Spleen (tissue), 13 donors: ENCODE measurements at places on chromosomes 3 and 15. TPM values are rescaled to one million over a fixed set of nuclear protein-coding genes. Genes with fewer than 3 reads are reported as not detected.
A peak's percentile ranks its signal among the peaks of the same experiment; 100 is the strongest.

DNA sequence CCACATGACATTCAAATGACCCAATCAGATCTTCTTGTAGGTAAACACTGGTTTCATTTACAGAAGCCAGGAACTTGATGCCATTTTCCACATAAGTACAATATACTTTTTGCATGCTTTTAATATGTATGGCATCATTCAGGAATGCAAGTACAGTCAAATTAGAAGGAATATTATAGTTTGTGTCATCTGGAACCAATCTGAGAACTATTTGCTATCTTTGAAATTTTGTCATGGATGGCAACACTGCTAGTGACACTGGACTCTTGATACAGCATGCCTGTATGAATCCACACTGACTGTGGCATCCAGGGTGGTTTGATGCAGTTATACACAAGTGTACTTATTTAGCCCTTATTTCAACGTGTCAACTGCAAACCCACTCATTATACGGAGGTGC is 141.6 kb downstream of the EBLN2 start:
- DNase-seq, result no peak

GRCh38 chr3:170448584-170448983 is 29.9 kb downstream of the CLDN11 start:
- DNase-seq, result no peak

- DNase-seq, result no peak
Observed at GRCh38 chr3:103077910-103078309, 643.1 kb downstream of the ZPLD1 start.

DNA sequence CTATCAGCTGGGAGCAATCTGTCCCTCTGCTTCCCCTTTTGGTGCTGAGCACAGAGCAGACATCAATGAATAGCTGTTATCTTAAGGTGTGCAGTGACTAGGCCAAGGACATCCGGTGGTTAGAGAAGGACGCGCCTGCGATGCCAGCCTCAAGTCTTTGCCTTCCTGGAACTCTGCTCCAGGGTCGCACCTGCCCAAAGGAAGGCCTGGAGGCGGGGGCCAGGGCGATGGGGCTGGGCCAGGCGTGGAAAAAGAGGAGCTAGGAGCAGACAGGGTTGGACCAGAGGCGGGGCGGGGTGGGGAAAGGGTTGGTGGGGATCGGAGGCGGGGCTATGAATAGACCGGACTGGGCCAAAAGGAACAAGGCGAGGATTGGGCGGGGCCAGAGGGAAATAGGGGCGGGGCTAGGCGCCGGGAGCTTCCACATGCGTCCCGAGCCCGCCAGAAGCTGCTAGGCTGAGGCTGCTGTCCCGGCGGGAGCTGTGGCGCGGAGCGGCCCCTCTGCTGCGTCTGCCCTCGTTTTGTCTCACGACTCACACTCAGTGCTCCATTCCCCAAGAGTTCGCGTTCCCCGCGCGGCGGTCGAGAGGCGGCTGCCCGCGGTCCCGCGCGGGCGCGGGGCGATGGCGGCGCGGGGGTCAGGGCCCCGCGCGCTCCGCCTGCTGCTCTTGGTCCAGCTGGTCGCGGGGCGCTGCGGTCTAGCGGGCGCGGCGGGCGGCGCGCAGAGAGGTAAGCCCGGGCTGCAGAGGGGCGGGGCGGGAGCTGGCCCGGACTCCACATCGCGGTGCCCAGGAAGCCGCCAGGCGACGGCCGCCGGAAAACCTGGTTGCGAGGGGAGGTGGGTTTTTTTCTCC is at the start of gene CHRNA5:
Gene CHRNA5, plus strand, starts transcription at position 424 of the 854 bp plus-strand sequence. Its CDS starts 200 bp downstream, at position 624.
- DNase-seq, result peak; percentile 93

DNA sequence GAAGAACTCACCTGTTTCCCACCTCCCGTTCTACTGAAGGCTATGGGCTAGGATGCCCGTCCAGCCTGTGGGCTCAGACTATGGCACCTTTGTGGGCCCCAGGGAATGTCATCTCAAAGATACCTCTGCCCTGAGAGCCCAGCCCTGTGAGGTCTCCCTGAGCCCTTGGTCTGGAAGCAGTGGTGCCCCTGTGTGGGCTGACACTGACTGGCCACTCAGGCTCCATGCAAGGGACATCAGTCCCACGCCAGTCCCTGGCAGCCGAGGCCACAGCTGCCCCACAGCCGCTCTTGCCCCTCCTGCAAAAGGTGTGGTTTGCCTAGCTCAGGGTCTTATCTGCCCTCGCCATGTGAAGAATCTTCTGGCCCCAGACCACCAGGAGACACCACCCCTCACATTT is 106.9 kb downstream of the KLF13 start:
- DNase-seq, result no peak

DNA sequence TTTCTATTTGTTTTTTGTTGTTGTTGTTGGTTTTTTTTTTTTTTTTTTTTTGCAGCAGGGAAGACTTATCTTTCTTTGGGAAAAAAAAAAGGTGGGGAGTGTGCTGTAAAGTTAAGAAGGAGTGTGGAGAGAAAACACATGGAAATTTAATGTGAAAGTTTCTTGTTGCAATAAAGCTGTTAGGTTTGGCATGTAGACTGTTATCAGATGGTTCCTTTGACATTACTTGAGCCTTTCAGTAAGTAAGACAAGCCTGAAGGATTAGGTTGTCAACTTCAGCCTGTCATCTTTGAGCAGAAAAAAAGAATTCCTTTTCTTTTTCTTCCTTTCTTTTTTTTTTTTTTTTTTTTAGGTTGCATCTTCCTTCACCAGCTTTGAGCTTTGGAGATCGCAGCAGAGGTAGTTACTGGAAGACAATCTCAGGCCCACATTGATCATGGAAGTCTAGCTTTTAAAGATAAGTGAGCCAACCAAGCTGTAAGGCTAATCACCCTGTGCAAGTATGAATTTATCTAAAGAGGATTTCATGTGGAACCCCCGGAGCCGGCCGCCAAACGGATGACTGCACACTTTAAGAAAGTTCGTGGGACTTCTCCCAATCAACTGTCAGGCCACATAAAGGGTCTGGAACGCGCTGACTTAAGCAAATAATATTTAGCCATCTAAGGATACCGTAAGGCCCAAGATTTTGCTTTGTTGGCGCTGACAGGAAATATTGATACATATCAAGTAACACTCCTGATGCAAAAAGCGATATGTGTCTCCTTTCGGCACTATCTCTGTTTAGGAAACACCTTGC is 1040.1 kb upstream of the NR2F2 start:
- DNase-seq, result no peak

DNA sequence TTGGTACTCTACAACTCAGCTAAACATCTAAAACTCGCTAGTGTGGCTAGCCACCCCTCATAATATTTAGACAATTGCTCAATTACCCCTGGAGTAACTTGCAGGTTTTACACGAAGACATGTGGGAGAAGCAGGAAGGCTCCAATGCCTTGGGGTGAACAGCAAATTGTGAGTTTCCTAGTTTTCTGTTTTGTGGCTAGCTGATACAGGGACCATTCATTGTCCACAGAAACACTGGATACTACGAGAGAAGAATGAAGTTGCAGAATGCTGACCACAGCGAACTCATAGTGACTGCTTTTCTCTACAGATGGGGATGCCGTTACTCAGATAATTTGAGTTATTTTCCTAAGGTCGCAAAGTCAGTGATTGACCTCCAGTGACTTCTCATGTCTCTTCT is 212.9 kb downstream of the P3H2 start:
- no peak for DNase-seq

GRCh38 chr15:71097890-71098289 is 17.4 kb upstream of the THSD4 start:
- no peak for DNase-seq

DNA sequence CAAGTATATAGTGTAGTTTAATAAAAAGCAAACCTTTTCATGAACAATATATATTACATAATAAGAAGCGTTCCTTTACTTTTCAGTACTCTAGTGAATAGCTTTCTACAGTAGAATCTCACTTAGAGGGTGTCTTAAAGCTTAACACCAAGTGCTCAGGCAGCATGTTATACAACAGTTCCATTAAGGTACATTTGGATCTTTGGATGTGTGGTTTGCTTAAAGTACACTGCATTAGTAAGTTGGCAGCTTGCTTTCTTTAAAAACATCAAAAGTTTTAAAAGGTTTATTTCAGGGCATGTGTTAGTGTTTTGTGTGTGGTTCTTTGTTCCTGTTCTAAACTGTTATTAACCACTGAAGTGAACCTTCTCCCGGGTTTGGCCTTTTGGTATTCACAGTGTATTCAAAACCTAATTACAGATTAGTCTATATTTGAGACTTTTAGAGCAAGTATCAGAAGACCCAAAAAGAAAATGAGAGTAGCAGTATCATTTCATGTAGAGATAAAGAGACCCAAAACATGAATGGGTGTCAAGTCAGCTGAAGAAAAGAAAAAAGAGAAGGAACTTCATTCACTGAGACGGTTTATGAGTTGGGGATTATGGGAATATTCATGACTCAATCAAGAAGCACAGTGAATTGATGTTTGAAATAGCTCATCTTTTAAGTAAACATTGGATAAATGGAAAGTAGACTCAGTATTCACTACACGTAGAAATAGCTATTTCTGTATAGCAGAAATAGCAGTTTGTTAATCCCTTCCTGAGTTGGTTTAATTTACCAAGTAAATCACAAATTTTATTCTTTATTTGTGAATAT is 93.9 kb downstream of the OPA1 start:
- no peak for DNase-seq

DNA sequence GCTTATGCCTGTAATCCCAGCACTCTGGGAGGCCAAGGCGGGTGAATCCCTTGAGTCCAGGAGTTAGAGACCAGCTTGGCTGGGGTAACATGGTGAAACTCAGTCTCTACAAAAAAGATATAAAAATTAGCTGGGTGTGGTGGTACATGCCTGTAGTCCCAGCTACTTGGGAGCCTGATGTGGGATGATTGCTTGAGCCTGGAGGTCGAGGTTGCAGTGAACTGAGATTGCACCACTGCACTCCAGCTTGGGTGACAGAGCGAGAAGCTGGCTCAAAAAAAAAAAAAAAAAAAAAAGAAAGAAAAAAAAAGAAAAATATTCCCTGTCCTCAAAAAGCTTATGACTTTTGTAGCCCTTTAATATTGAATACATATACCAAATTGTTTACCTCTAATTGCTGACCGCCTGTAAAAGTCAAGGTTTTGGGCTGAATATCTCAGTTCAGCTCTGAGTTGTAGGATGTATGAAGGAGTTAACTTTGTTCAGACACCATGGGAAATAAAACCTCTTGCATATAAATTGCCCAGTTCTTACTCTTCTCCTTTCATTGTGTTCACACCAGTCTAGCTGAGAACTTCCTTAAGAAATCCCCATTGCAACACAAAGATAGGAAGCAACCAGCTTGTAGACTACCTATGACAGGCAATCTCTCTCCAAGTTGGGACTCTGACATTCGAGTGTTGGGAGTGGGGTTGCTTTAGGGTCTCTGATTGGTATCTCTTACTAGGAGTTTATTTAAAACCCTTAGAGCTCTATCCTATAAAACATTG is 97.6 kb upstream of the RASGRP1 start:
- no peak for DNase-seq

GRCh38 chr3:39900462-39901002 is 91.1 kb downstream of the MYRIP start:
- no peak for DNase-seq

DNA sequence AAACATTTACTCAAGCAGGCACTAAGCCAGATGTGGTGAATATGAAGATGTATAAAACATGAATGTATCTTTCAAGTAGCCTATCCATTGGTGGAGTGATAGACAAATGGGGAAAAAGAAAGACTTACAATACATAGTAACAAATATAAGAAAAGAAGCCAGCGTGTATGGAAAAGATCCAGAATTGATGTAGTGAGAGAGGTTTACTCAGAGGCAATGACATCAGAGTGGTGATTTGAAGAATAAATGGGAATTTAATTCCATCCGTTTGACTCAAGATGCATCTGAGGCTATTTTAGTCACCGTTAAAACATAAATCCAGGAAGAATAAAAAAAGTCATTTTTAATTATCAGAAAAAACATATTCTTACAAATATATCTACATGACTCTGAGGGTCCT is 162.6 kb downstream of the IL1RAP start:
- DNase-seq, result no peak

GRCh38 chr3:169952045-169952444 is 14.6 kb upstream of the SEC62 start:
- no peak for DNase-seq

- no peak for DNase-seq
Observed at GRCh38 chr3:182370949-182371348, 422.4 kb upstream of the ATP11B start.

- DNase-seq, result no peak
Observed at GRCh38 chr3:41259449-41260062, 60.3 kb downstream of the CTNNB1 start.

DNA sequence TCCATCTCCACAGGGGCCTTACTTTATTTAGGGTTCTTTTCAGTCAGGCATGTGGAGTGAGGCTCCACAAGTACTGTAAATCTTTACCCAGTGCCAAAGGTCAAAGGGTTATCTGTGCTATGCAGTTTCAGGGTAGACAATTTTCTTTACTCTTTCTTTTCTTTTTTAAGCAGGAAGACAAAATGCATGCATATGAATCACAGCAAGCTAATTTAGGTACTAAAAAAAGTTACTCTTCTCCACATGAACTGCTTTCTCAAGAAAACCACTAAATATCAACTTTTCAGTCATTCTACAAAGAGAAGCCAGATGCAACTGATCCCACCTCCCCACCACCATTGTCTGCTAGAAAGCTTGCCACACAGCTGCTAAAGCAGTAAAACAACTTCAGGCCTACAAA is 73.3 kb upstream of the PYGO1 start:
- no peak for DNase-seq

DNA sequence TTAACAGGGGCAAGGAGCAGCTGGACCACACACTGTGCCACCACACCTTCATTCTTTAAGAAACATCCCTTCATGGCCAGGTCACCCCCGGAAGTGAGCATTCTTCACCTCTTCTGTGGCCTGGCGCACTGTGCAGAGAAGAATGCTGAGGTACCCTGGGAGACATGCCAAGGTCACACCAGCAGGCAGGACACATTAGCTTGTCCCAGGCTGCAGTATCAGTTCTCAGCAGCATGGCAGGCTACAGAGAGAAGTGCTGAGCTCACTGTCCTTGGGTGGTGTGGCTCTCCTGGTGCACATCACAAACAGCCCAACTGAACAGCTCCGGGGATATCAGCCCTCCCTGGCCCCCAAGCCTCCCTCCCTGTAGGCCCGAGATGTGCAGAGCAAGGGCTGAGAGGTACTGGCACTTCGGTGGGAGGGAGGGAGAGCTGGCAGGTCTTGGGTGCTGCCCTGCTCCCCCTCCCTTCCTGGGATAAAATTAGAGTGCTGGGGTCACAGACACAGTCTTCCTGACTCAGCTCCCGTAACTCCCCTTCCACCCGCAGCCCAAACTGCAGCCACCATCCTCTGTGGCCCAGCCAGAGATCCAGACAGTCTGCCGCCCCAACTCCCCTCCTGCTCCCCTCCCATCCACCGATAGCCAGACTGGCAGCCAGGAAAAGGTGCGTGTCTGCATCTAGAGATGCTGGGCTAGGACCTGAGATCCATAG is 13.4 kb downstream of the SEMA7A start:
- DNase-seq, result peak; percentile 69

Gene ZNF609
- polyA plus RNA-seq, result 6.9 TPM

Gene PLAAT1
- polyA plus RNA-seq, result not detected

Gene FMN1
- 0.71 TPM for polyA plus RNA-seq

Gene FURIN
- 10.9 TPM for polyA plus RNA-seq

Gene CTXN2
- polyA plus RNA-seq, result not detected

Gene C3orf20
- not detected for polyA plus RNA-seq

Gene SNX33
- 7.8 TPM for polyA plus RNA-seq

Gene CFAP20DC
- polyA plus RNA-seq, result 0.62 TPM

Gene IGF1R
- 1.1 TPM for polyA plus RNA-seq
